EH (cell line): ENCODE measurements at places on chromosomes 11 and 22.

GRCh38 chr11:27777033-27777432 lies 76.8 kb upstream of the BDNF start:
- DNase-seq: peak; percentile 53

DNA sequence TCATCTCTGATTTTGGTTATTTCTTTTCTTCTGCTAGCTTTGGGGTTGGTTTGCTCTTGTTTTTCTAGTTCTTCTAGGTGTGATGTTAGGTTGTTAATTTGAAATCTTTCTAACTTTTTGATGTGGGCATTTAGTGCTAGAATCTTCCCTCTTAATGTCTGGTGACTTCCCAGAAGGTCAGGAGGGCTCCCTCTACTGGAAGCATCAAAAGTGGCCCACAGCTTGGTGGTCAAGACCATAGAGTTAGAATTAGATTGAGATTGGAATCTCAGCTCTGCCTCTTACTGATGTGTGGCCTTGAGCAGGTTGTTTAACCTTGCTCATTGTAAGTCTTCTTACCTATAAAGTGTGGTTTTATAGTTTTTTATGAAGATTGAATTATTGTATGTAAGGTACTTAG lies 99.3 kb downstream of the FDX1 start:
- peak; percentile 28 for DNase-seq

DNA sequence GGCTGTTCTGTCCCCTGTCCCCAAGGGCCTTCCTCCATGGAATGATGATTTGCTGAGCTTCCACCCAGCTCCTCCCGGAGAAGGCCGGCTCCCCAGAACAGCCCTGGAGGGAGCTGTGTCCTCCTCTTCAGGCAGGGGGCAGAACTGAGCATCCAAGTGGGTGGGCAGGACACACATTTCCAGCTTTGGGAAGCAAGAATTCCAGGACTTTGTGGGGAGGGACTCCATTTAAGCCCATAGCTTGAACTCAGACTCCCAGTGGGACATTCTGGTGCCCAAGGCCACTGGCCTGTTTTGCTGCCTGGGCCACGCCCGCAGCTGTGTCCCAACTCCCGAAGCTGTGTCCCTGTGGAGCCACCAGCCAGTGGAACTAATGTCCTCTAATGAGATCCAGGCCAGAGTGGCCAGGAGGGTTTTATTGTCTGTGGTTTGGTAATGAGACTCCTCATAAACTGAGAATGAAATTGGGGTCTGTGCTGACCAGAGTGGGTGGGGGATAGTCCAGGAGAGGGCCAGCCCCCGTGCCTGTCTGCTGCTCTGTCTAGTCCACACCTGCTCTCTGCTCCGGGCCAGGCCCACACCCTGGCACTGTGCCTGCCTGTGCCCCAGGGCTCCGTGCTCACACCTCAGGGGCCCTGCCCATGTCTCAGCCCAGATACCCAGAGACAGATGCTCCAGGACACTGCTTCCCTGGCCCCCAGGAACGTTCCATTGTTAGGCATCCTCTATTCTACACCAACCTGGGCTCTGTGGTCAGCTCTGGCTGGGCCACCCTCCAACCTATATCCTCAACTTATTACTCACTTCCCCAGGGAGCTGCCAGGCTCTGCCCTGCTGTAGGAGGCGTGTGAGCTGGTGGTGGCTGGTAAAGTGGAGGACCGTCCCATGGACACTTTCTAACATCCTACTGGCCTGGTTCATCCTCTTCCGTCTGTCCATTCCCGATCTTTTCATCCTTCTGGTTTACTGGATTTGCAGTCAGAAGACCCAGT lies 7.6 kb downstream of the NECTIN1 start:
- DNase-seq: peak; percentile 43

DNA sequence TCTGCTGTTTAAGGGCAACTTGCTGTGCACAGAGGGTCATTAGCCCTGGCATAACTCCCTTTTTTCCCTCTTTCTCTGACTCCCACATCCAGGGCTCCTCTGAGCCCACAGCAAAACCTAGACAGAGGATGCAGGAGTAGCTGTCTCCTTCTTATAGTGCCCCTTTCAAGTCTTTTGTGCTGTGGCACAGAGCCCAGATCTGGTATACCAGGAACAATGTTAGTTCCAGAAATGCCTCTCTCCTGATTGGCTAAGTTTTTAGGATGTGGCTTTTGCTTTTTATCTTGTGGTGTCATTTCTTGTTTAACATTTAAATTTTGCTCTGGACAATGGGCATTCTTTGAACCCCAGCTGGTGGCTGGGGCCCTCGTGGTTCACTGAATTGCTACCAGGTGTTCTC lies 25.6 kb upstream of the RRM1 start:
- peak; percentile 75 for DNase-seq

DNA sequence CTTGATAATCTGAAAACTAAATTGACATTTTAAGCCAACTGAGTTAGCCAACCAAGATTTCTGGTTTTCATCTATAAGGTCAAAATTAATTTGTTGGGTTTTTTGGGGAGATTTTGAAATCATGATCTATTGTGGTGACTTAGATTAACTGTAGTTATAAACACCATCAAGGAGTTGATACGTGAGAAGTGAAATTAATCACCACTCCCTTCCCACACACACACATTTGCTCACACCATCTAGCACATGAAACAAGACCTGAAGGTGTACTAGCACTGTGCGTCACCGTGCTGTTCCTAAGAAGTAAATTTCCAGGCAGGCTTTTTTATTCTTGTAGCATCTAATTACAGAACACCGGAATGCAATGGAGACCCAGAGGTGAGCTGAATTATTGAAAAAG lies 2.1 kb downstream of the OR5B21 start:
- no peak for DNase-seq

DNA sequence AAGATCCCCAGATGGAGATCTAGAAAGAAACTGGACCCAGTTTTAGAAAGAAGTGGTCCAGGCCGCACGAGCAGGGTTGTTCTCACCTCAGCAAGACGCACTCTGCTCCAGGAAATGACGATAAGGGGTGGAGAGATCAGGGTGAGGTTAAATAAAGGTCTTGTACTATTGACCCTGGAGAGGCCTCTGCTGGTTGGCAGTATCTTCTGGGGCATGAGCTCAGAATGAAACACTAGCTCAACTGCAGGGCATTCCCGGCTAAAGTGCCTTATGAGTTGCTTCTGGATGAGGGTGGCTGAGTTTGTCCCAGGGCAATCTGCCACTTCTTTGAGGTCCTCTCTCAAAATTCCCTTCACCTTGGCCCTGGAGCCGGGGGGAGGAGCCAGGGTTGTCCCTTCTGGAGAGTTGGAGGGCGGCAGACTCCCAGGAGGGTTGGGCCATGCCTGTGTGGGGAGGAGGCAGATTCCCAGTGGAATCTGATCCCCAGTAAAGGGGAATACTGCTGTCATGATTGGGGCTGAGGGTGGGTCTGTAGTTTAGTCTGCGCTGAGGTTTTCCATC lies 10.9 kb downstream of the USP2 start:
- no peak for DNase-seq

DNA sequence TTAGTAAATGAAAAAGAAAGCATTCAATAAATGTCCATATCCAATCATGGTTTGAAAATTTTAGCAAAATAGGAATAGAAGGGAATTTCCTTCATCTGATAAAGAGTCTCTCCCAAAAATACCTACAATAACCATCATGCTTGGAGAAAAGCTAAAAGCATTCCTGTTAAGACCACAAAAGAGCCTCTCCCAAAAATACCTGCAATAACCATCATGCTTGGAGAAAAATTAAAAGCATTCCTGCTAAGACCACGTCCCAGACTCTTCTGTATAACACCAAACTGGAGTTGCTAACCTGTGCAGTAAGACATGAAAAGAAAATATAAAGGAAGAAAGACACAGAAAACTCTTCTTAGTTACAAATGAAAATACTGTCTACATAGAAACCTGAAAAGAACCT lies 69.4 kb downstream of the LINC01488 start:
- no peak for DNase-seq

GRCh38 chr11:134527382-134528243 lies 115.6 kb upstream of the B3GAT1 start:
- DNase-seq: no peak

DNA sequence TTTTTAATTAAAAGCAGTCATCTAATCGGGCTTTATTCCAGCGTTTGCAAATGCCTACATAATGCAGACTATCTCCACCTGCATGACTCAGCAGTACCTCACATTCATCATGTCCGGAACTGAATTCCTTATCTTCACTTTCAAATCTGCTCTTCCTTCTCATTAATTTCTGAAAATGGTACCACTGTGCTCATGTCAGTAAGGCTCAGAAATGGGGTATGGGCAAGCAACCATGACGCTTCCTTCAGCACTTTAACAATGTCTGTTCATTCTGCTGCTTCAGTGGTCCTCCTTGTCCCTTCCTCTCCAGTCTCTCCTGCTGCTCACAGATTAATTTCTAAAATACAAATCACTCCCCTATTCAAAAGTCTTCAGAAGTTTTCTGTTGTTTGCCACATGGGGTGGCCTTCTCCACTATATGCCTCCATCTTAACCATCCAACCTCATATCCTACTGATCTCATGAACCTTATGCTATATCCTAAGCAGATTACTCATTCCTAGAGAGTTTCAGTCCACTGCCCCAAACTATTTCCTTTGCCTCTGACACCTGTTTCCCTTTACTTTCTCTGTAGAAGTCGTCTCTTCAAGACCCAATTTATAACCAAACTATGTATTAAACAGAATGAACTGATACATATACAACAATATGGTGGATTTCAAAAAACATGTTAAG lies 7.0 kb downstream of the GTF2H1 start:
- no peak for DNase-seq

DNA sequence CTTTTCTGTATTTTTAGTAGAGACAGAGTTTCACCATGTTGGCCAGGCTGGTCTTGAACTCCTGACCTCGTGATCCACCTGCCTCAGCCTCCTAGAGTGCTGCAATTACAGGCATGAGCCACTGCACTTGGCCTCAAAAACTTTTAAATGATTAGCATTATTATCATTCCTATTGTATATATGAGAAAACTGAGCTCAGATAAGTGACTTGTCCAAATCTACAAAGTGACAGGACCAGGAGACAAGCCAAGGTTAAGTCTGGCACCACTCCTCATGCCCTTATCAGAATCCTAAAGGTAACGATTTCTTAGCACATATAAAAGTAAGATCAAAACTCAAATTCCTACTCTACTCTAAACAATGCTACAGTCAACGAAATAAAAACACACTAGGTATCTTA lies 32.2 kb upstream of the CHRNA10 start:
- DNase-seq: no peak

DNA sequence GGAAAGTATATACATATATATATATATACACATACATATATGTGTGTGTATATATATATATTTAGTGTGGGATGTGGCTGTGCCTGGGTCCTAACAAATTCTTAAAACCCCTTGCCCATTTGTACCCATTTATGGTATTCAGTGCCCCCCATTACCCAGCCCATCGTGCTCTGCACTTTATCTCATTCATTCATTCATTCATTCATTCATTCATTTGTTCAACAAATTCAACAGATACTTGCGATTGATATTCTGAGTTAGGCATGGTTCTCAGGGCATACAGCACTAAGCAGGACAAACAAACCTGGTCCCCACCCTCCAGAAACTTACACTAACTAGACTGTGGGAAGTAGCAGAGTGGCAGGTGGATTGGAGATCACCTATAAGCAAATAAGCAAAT lies 56.6 kb upstream of the LMO2 start:
- no peak for DNase-seq

DNA sequence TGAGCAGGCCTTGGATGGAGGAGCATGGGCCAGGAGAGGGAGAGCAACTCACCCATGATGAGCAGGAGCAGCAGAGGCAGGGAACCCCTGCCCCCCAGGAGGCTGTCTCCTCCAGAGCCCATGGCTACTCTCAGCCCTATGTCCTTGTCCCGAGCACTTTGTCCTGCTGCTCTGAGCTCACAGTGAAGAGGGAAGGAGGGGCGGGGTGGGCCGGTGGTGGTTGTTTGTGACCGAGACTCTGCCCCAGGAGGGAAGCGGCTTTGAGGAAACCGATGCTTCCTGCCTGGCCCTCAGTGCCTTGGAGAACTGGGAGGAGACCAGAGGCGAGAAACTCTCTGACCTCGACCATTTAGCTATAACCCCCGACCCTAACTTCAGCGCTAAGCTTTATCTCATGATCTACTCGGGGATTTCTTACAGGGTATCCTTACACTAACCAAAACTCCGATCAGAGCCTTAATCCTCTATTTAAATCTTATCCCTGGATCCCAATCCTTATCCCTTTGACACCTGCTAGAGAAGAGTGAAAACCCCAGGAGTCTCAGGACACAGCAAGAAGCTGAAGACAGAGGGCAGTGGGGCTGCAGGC lies at the start of gene ROBO4:
Gene ROBO4 (minus strand): TSS at position 192 of the 589 bp plus-strand sequence. CDS start 70 bp downstream, at position 122.
- no peak for DNase-seq

DNA sequence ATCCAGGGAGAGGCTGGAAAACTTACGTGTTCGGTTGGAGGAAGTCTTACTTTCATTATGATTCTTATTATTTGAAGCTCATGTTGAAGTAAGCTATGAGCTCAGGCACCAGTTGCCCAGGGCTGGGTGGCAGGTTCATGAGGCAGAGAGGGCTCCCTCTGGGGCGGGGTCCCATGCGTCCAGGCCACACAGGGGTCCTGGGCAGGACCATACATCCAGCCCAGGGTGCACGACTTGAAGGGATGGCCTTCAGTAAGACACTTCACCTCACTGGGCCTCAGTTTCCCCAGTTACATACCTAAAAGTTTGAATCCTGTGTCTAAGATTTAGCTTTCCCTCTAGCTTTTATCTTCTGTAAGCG lies 107.3 kb upstream of the B3GAT1 start:
- no peak for DNase-seq

DNA sequence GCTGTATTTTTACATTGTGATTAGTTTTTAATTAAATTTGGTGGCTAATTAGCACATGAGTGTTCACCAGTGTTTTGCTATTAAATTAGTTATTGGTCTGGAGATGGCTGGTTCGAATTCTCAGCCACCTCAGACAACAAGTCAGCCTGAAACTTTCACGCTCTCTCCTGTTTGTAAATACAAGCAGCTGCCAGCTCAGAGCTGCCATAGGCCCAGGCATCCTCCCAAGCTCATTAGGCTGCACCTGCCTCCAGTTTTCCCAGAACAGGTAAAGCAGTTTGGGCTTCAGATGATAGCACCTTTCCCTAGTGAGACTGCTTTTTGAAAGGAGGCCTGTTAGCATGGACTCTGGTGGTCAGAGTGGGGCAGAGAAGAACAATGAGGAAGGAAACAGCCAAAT lies 156.8 kb downstream of the NAV2 start:
- no peak for DNase-seq

GRCh38 chr11:110076371-110076965 lies 16.7 kb upstream of the ZC3H12C start:
- DNase-seq: peak; percentile 69

- DNase-seq: no peak
These were observed 50.2 kb downstream of the DHCR7 start for GRCh38 chr11:71397961-71398360.
